ENCODE measurements at places on chromosomes 7 and 10. TPM values are rescaled to one million over a fixed set of nuclear protein-coding genes. Genes with fewer than 3 reads are reported as not detected.

THSD7A gene
- total RNA-seq = 3.8 TPM

PPP1R17 gene
- not detected for total RNA-seq

ODAD2 gene
- total RNA-seq = 1.5 TPM

CCDC172 gene
- total RNA-seq = not detected

DNA sequence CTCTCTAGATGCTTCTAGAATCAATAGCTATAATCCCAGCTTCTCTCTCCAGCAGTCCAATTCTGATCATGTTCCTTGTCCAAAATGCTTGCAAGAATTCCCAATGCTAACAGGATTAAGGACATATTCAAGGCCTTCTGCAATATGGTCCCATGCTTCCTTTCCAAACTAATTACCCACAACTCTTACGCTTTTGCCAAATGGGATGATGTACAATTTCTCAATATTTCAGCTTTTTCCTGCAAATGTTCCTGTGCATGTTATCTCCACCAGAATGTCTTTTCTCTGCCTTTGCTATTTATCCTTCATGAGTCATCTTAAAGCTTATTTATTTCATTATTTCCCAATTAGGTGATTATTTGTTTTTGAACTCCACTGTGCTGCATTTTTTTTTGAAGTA lies 556.4 kb downstream of the SORCS1 start:
- no peaks in the 10 kb centered on the region for H3K4me1 ChIP-seq
- peak; percentile 29 for DNase-seq
- no peaks in the 10 kb centered on the region for H3K36me3 ChIP-seq
- no peak overlapping the region for H3K4me3 ChIP-seq

- no peak overlapping the region for H3K27ac ChIP-seq
- no peaks in the 10 kb centered on the region for H3K27me3 ChIP-seq
- no peak overlapping the region for H3K4me3 ChIP-seq
- H3K36me3 ChIP-seq = no peaks in the 10 kb centered on the region
- DNase-seq = no peak
Measured at GRCh38 chr10:32163762-32164148, 107.5 kb upstream of the KIF5B start.

DNA sequence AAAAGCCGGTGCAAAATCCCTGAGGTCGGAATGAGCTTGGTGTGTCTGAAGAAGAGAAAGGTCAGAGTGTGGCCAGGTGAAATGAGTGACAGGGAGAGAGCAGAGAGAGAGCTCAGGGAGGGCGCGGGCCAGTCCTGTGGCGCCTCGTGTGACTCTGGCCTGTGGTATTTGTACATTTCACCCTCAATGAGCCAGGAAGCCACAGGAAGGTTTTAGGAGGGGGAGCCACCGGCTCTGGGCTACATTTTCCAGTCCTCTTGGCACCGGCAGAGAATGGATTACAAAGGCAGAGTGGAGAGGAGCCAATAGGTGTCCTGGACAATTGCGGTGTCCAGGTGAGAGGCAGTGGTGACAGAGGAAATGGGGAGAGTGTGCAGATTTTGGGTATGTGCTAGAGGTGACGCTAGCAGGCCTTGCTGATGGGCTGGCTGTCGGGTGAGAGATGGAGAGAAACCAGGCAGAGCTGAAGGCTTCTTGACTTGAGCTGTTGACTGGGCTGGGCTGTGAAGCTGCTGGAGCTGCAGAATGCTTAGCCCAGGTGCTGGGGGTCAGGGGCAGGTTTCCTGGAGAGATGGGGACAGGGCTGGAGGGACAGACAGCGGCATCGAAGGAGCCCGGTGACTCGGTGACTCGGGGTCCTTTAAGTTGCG lies 38.1 kb downstream of the COL13A1 start:
- H3K4me1 ChIP-seq = peaks cover 27% of the 10 kb centered on the region
- H3K27me3 ChIP-seq = peaks cover 2% of the 10 kb centered on the region
- no peaks in the 10 kb centered on the region for H3K36me3 ChIP-seq

DNA sequence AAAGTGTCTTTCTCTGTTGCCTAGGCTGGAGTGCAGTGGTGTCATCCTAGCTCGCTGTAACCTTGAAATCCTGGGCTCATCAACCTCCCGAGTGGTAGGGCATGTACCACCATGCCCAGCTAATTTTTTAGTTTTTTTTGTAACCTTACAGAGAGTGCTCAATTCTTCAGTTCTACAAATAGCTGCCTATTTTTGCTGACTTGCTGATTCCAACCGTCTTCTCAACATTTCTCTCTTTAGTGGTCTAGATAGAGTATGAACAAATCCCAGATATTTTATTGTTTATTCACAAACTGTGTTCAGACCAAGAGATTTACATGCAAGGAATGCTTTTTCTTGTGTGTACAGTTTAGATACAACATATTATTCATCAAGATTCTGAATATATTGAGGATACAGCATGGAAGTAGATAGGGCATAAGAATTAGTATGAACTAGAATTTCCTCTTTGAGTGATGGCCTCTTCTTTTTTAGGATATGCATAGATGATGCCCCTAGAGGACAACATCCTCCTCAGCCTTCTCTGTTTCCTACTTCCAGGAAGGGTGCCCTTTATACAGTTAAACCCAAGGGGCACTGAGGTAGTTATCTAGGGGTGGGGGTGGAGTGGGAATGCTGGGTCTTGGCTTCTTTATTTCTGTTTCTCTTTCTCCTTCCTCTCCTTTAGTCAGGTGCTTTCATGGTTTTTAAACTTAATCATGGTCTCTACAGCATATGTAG lies 26.0 kb downstream of the PRPF18 start:
- peaks cover 14% of the 10 kb centered on the region for H3K4me1 ChIP-seq
- no peak overlapping the region for H3K27ac ChIP-seq
- no peak overlapping the region for H3K4me3 ChIP-seq
- no peaks in the 10 kb centered on the region for H3K27me3 ChIP-seq

GRCh38 chr7:44392618-44393010 lies 67.2 kb upstream of the CAMK2B start:
- H3K27me3 ChIP-seq = no peaks in the 10 kb centered on the region
- H3K36me3 ChIP-seq = peaks cover 61% of the 10 kb centered on the region
- H3K4me3 ChIP-seq = no peak overlapping the region
- H3K27ac ChIP-seq = no peak overlapping the region
- peaks cover 5% of the 10 kb centered on the region for H3K4me1 ChIP-seq
- no peak for DNase-seq

- no peaks in the 10 kb centered on the region for H3K27me3 ChIP-seq
- no peak overlapping the region for H3K4me3 ChIP-seq
- no peak for DNase-seq
- no peak overlapping the region for H3K27ac ChIP-seq
- H3K4me1 ChIP-seq = no peaks in the 10 kb centered on the region
- no peaks in the 10 kb centered on the region for H3K36me3 ChIP-seq
Measured at GRCh38 chr7:17370901-17371585, 72.6 kb downstream of the AHR start.

DNA sequence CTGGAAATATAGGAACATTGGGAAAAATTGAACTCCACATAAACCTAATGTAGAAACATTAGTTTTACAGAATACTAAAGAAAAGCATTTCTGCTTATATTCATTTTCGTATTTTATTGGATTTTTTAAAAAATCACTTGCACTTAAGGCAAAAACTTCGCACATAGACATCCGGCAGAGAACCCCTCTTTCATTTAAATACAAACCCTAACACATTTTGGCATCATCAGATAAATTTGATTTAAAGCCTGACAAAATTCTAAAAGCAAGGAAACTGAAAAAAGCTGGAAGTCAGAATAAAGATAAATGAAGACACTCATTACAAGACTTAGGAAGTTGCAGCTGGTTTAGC lies 396 bp upstream of the EXOC4 start:
- H3K27ac ChIP-seq = no peak overlapping the region
- no peak overlapping the region for H3K4me3 ChIP-seq
- H3K36me3 ChIP-seq = no peaks in the 10 kb centered on the region
- no peaks in the 10 kb centered on the region for H3K27me3 ChIP-seq
- H3K4me1 ChIP-seq = peaks cover 3% of the 10 kb centered on the region

GRCh38 chr10:28179006-28179742 lies 123.7 kb downstream of the MPP7 start:
- H3K4me3 ChIP-seq = no peak overlapping the region
- no peaks in the 10 kb centered on the region for H3K27me3 ChIP-seq
- H3K27ac ChIP-seq = no peak overlapping the region
- no peaks in the 10 kb centered on the region for H3K36me3 ChIP-seq
- peak; percentile 72 for DNase-seq

DNA sequence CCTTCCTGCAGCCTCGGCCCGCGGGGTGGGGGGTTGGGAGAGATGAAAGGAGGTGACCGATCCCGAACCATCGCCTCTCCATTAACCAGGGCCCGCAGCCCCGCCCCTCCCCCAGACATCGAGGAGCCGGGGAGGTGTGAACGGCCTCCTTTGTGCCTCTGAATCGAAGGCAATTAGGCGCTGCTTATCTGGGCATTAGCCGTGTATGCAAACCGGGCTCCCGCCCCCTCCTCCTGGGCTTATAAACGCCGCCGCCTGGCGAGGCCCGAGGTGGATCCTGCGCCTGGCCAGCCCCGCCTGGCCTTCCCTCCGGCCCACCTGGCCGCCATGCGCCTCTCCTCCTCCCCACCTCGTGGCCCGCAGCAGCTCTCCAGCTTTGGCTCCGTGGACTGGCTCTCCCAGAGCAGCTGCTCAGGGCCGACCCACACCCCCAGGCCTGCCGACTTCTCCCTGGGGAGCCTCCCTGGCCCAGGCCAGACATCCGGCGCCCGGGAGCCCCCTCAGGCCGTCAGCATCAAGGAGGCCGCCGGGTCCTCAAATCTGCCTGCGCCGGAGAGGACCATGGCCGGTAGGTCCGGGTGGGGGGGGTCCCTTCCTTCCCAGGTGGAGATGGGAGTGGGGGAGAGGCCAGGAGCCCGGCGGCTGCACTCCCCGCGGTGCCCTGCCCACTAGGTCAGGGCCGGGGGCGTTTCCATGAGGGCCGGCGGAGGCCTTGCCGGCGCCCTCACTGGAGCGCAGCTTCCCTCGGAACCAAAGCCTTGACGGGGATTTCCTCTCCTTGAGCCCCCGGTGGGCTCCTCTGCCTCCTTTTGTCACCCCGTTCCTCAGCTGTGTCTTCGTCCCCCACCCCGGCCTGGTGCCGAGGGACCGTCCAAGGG lies at the start of gene VENTX:
Gene VENTX (plus strand): TSS at position 268 of the 878 bp plus-strand sequence. CDS start 60 bp downstream, at position 328.
- H3K36me3 ChIP-seq = no peaks in the 10 kb centered on the region
- no peak within 1 kb of the TSS for H3K27ac ChIP-seq
- no peak within 1 kb of the TSS for H3K4me3 ChIP-seq
- no peak for DNase-seq

- no peaks in the 10 kb centered on the region for H3K4me1 ChIP-seq
- H3K27me3 ChIP-seq = no peaks in the 10 kb centered on the region
- no peaks in the 10 kb centered on the region for H3K36me3 ChIP-seq
Measured at GRCh38 chr10:68290736-68291135, 41.1 kb upstream of the HNRNPH3 start.

DNA sequence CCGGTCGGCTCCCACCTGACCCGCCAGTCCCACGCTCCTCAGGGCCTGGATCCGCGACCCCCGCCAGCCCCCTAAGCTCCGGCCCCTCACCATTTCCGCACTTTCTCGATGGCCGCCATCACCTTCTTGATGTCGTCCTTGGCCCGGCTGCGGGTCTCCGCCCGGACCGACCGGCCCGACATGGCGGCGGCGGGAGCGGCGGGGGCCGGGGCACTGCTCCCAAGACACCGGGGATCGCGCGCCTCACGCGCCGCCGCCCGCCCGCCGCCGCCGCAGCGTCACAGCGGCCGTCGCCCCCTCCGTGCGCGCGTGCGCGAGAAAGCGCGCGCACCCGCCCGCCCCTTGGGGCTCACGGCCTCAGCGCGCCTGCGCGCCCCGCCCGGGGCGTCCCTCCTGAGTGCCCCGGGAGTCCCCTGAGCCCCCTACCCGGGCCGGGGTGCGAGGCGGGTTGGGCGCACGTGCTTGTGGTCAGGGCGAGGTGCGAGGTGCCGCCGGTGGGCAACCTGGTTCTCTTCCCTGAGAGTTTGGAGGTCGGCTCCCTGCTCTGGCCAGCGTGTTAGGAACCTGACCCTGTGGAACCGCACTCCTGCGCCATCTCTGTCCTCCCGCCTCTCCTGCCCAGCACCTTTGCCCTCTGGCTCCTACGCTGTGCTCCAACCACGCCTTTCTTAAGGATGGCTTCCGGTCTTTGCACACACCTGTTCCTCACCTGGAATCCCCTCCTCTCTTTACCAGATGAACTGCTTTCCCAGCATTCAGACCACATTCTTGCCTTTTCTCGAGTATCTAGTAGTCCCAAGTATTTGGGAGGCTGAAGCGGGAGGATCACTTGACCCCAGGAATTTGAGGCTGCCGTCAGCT lies at the start of gene BCL7B:
Gene BCL7B (minus strand): TSS at position 294 of the 861 bp plus-strand sequence. CDS start 112 bp downstream, at position 182.
- H3K4me3 ChIP-seq = peak within 1 kb of the TSS; percentile 66
- H3K36me3 ChIP-seq = peaks cover 7% of the 10 kb centered on the region
- H3K27ac ChIP-seq = peak within 1 kb of the TSS; percentile 95
